Neural cell (in vitro differentiated cells): ENCODE measurements at places on chromosomes 3 and 15. TPM values are rescaled to one million over a fixed set of nuclear protein-coding genes. Genes with fewer than 3 reads are reported as not detected.

KLF15 gene
- polyA plus RNA-seq, result 0.46 TPM in 1 of 2 replicates, not detected in the other

DOCK3 gene
- polyA plus RNA-seq, result 15.6 and 18.7 TPM in 2 replicates

ALS2CL gene
- polyA plus RNA-seq, result 0.11 and 0.52 TPM in 2 replicates

CCDC39 gene
- 0.36 and 0.66 TPM in 2 replicates for polyA plus RNA-seq

NECTIN3 gene
- 2.1 and 2.4 TPM in 2 replicates for polyA plus RNA-seq

SMCO1 gene
- not detected in 2 replicates for polyA plus RNA-seq
